ENCODE measurements at places on chromosomes 6 and 20. TPM values are rescaled to one million over a fixed set of nuclear protein-coding genes. Genes with fewer than 3 reads are reported as not detected.

Gene PTPRK
- polyA plus RNA-seq = 57.7 TPM

Gene PDYN
- polyA plus RNA-seq = 0.75 TPM

DNA sequence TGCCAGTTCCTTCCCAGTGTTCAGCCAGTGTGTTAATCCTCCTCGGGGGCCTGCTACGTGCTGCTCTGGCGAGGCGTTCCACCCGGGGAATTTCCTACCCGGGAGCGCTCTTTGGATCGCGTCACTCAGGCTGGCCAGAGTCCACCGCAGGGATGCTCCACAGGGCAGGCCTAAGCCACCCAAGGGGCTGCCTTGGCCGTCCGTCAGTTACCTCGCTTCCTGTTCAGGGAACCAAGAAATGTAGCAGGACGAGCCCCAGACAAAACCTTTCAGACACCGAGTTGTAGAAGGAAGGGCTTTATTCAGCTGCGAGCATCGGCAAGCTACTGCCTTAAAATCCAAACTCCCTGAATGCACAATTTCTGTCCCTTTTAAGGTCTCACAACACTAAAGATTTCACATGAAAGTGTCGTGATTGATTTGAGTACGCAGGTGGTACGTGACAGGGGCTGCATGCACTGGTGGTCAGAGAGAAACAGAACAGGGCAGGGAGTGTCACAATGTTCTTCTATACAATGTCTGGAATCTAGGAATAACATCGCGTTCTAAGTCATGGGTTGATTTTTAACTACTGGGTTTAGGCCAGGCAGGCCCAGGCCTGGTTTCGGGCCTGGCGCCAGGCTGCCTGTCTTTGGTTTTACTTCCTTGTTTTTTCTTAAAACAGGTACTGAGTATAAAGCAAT is 15.7 kb upstream of the POU5F1 start:
- no peak for DNase-seq

- DNase-seq = no peak
Observed at GRCh38 chr6:63897459-63897858, 261.9 kb downstream of the PHF3 start.

- DNase-seq = no peak
Observed at GRCh38 chr6:135329851-135330803, 149.0 kb downstream of the MYB start.

- no peak for DNase-seq
Observed at GRCh38 chr6:105251689-105252088, 71.9 kb upstream of the POPDC3 start.

GRCh38 chr20:41418739-41419293 is 52.2 kb upstream of the EMILIN3 start:
- no peak for DNase-seq

DNA sequence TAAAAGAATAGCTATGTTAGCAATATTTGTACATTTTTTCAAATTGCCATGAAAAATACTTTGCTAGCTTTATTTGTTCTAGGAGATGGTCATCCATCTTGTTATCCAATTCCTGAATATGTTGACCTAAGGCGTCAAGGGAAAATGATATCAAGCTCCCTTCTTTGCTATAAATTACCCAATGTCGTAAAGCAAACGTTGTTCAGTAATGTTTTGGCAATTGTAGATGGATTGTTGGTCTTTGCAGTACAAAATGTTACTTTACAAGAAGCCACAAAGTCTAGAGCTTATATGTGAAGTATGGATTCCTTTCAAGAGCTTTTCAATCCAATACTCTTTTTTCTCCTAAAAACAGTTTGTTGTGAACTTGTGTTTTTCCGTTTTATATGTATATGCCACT is 3.3 kb downstream of the NCR2 start:
- DNase-seq = no peak

DNA sequence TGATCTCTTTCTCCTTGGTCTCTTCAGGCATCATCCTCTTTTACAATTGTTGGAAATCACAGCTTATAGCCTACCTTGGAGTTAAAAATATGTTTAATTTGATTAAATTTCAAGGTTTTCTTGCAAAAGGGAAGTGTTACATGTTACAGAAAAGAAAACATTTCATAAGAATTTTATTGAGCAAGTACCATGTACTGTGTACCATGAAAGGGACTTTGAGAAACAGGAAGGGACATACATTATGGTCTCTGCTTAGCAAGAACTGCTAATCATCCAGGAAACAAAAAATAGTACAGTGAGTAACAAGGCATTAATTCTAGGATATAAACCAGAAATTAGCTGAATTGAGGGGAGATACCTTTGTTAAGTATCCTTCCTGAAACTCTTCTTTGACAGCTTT is 145.3 kb upstream of the SPACA1 start:
- no peak for DNase-seq

- no peak for DNase-seq
Observed at GRCh38 chr6:150894191-150894744, 28.8 kb downstream of the MTHFD1L start.

Measured in right renal cortex interstitium (tissue), 3 donors.